ENCODE measurements at places on chromosomes 7 and 10.

- DNase-seq: no peak
These were observed 3.2 kb upstream of the TMEM139 start for GRCh38 chr7:143281529-143281928.

- no peak for DNase-seq
These were observed 93.9 kb upstream of the NPSR1 start for GRCh38 chr7:34564091-34564490.

DNA sequence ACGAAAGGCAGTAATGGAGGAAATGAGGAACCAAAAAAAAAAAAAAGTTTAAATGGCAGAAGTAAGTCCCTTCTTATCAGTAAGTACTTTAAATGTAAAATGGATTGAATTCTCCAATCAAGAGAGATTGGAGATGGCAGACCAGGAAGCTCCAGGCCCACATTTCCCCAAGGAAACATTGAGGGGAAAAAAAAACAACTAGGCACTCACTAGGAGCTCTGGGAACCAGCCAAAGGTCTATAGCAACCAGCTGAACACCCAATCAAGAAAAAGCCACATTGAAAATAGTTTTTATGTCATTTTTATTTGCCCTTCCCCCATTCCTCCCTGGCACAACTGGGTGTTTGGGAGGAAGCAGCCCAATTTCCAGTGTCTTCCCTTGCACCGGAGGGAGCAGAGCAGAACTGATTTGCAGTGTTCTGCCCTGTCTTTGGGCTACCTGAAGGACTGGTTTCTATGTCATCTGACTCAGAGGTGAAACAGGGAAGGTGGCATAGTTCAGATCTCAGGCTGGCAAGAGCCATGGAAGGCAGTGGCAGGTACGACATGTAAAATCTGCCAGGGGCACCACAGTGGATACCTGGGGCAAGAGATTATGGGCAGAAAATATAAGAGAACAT lies 121.9 kb downstream of the SMURF1 start:
- no peak for DNase-seq

DNA sequence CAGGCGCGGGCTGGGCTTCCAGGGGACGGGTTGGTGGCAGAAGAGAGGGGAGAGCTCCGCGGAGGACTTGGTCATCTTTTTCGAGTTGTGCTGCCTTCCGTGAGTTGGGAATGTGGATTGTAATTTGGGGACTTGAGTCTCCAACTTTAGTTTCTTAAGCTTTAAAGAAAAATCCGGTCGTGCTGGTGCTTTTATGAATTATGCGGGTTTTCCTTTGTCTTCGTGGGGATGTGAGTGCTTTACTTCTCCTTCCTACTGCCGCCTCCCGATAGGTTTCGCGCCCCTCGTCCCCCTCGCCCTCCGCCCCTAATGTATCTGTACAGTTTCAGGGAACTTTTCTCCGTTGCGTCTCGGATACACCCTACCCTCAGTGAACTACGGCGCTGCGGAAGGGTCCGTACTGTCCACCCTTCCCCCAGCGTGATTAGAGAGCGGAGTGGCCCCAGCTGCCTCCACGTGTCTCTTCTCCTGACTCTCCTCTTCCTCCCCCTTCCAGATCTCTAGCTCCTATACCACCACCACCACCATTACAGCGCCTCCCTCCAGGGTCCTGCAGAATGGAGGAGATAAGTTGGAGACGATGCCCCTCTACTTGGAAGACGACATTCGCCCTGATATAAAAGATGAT lies 649 bp downstream of the SCD start:
- peak; percentile 22 for DNase-seq

- DNase-seq: no peak
These were observed 95.1 kb downstream of the GLRX3 start for GRCh38 chr10:130231251-130231741.

GRCh38 chr10:5628451-5629302 lies 37.7 kb downstream of the ASB13 start:
- DNase-seq: no peak

DNA sequence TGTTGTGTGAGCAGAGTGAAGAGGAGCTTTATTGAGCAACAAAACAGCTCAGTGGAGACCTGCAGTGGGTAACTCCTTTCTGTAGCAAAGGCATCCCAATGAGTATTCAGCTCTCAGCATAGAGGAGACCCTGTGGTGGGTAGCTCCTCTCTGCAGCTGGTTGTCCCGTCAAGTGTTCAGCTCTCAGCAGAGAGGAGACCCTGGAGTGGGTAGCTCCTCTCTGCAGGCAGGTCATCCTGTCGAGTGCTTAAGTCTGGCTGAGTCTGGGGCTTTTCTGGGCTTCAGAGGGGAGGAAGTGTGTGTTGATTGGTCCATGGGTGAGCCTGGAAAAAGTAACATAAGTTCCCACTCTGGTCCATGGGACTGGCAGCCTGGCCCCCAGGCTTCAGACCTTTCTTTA lies 171.9 kb upstream of the LRGUK start:
- no peak for DNase-seq

GRCh38 chr7:2499181-2499580 lies 20.4 kb upstream of the LFNG start:
- DNase-seq: no peak

DNA sequence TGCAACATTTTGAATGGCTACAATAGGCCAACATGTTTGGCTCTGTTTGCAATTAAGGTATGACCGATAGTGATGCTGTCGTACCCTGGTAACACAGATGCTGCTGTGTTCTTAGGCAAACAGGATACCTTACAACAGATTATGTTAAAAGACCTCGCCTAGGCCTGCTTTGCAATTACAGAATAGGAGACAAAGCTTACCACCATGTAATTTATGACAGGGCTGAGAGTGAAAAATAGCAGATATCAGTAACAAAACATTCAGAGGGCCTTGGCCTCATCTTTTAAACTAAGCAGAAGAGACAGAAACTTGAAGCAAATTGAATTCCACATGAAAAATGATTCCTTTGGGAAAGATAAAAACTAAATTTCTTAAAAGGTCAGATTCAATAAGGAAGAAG lies 29.4 kb upstream of the ABLIM1 start:
- no peak for DNase-seq

DNA sequence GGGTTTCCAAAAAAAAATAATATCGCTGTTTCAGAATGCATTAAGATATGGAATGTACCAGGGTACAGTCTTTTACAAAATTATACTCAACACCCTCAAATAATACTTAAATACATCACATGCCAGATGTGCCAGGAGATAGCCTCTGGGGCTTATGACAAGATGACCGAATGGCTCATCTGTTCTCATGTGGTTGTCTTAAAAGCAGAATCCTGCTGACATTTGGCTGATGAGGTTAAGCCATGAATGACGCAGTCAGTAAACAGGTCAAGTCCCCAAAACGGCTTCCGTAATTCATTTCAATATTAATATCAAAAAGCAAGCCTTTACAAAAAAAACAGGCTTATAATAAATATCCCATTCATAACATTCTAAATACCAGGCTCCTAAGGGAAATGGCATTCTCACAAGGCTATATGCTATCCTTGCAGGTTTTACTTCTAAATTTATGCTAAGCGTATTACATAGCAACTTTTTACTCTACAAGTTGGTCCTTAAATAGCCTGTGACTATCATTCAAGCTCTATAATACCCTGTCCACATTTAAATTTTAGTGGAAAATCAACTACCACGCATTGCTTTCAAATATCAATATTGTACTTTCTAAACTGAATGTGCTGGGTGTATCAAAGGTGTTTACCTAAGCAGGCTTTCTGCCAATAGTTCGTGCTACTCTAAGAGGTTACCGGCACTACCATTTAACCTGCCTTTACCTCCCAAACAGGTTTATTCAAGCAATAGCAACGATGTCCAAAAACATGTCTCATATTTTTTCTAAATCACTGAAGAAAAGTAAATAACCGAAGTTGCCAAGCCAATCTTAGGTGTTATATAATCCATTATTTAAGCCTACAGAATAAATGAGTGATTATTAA lies 15.6 kb downstream of the SMURF1 start:
- no peak for DNase-seq

GRCh38 chr10:48548531-48549135 lies 56.2 kb downstream of the ARHGAP22 start:
- DNase-seq: no peak

GRCh38 chr7:43538404-43538771 lies 44.5 kb upstream of the STK17A start:
- DNase-seq: no peak

DNA sequence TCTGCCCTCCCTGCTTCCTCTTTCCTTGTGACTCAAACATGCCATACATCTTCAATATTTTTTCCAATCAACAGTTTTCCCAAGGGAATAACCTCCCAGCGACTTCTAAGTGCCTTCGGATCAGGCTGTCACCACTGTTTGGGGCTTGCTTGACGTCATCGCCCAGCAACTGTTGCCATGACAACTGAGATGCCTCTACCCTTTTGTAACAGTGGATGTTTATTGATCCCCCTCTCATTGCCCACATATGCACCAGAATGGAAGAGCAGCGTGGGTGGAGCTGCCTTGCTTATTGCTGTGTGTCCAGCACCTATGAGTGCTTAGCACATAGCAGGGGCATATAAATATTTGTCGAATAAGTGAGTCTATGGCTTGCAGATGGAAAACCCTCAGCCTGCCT lies 14.4 kb downstream of the FFAR4 start:
- no peak for DNase-seq

DNA sequence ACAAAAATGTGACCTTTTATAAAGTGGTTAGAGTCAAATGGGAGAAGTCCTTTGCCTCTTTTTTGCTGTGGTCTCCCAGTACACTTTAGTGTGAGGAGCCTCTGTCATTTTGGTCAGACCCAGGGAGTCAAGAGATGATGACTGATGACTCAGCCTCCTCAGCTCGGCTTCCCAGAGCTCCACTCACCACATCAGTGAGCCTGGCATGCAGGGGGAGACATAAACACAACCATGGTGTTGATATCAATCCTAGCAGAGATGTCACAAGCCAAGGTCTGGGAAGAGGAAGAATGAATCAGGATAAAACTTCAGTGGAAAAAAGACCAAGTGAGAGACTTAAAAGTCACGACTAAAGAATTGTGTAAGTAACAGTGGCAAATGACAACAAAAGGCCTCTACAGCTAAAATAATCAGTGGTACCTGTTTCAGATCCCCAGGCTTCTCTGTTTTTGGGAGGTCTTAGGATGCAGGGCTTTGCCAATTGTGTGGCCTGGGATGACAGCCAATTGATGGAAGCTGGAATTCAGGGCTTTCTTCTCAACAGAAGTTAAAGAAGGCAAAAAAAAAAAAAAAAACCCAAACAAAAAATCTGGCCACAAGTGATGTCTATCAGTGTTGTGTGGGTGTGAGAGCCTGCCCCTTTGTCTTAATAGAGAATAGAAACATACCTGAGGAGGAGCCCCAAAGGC lies 50.2 kb downstream of the TFAM start:
- DNase-seq: no peak

GRCh38 chr7:33764752-33765451 lies 140.4 kb upstream of the BMPER start:
- DNase-seq: no peak

DNA sequence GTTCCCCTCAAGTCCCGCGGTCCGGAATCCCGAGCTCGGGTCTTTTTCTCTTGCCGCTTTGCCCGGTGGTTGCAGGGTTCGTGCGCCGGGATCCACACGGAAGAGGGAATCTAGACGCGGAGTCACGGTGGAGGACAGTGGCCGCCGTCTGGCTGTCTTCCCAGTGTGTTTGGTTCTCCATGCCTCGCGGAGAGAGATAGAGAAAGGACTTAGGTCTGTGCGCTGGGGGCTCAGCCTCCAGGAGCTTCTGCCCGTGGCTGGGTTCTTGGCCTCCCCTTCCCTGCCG lies 1.6 kb downstream of the FFAR4 start:
- DNase-seq: no peak
